ENCODE measurements at places on chromosomes 2 and 18.

DNA sequence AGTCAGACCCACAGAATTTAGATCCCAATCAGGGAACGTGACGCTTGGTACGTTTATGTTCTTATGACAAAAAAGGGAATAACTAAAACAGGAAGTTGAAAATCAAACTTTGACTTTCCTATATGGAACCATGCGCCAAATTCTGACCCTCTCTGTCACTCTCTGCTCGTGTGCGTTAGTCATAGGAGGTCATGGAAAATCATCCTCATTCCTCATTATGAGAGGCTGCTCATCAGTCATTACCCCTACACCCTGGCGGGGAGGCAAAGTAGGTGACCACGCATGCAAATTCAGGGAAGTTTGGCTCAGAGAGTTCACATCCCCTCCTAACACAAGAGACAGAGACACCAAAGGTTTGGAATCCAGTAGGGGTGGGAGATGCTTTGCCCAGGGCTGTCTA lies 15.5 kb downstream of the IL1F10 start:
- DNase-seq = no peak

DNA sequence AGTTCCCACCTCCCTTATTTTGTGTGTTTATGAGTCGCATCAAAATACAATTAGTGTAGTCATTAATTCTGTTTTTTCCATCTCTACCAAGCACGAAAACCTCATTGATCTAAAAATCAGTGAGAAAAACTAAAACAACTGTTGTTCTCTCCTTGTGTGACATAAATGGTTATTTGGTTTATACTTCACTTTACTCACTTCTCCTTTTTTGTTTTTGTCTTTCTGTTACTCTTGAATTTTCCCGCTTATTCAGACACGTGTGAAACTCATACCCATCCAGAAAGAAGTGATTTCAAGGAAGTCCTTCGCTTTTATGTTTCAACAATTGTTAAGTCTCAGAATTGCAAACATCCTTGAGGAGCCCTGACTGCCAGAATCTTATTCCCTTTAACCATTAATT lies 121.6 kb downstream of the EML6 start:
- no peak for DNase-seq

DNA sequence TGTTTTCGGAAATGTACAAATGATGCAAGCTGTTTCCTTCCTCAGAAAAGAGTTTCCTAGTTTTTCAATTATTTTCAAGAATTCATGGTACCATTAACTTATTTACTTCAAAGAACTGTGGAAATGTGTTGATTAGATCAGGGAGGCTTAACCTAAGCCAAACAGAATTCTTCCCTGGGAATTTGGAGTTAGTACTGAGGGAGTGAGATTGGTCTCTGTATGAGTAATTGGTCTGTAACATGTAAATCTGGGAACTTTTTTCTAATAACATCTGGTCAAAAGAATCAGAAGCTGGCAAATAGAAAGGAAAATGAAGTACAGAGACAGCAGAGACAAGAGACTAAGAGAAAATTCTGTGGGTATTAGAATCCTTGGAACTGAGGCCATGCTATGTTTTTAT lies 145.8 kb downstream of the BABAM2 start:
- no peak for DNase-seq

GRCh38 chr2:196729418-196729817 lies 70.1 kb downstream of the GTF3C3 start:
- no peak for DNase-seq

GRCh38 chr2:234491281-234491680 lies 5.6 kb downstream of the ARL4C start:
- no peak for DNase-seq

DNA sequence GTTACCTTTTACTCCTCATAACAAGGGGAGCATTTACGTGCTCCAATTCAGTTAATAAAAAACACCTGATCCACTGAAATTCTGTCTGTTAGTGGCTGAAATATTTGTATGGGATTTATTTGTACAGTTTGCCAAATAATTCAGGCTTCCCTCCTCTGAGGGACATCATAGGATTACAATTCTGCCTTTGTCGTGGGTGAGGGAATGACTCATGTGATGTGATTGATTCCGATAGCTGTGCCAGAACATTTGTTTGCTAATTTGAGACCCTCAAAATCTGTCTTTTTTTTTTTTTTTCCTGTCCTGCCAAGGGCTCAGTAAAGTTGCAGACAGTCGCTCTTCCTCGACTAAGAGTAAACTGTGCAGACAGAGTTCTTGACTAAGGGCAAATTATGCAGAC lies 612.6 kb upstream of the CDH2 start:
- no peak for DNase-seq

DNA sequence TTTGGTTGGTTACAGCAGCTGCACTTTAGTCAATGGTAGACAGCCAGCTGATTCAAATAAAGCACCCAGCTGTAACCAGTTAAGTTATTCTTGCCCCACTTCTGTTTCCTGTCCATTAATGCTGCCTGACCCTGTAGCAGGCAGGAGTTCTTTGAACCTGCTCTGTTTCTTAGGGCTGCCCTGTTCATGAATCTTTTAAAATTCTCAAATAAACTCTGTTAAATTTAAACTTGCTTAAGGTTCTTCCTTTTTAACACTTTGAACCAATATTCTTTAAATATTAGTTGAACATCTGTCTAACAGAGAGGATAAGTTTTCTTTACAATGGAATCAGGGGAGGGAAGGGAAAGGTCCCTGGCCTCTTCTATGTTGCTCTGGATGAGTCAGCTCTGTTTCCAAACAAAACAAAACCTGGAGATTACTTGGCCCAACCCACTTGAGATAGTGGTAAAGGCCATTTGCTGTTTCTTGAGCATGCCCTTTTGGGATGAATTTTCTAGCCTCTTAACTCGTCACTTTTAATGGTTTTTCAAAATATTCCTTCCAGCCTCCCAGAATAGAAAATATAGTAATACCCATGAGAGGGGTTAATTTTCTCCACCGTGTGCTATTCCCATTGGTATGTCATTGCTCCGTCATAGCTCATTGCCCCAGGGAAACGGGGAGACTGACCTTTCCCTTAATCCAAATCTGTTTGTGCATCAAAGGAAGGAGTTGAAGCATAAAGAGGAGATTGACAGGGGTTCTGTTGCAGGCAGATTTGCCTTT lies 112.1 kb upstream of the FHL2 start:
- DNase-seq = no peak

DNA sequence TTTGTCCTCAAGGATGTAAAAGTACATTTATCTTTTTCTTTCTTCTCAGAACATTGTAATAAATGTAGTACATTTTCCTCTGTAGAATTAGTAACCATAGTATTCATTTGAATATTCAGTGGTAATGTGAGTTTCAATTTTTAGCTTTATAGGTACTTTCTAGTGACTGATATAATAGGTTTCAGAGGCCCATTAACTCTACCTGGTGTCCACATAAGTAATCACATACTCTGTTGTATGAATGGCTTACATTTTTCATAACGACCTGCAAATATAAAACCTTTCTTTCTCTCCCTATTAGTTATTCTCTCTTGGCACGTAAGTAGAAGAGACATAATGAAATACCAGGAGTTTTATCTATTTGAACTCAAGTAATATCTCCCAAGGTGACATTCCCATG lies 1017.6 kb downstream of the DPP10 start:
- DNase-seq = no peak

DNA sequence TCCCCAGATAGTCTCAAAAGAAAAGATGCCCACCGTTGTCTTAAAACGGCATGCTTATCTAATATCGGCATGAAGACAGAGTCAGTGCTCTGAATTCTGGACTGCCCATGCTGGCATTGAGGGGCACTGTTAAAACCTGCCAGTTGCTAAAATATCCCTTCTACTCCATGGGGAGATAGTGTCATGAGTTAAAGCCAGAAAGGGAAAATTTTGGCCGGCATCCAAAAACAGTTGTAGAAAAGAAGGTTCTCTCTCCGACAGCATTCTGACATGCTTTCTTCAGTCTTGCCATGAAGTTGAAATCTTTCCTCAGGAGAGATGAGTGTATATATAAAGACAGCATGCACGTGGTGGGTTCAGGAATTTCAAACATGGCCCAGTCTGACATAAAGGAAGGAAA lies 401.3 kb upstream of the PIK3C3 start:
- no peak for DNase-seq

GRCh38 chr2:32977228-32977758 lies 30.5 kb downstream of the LTBP1 start:
- no peak for DNase-seq

- no peak for DNase-seq
These were observed 856.4 kb downstream of the RNF144A start for GRCh38 chr2:7773362-7774360.

DNA sequence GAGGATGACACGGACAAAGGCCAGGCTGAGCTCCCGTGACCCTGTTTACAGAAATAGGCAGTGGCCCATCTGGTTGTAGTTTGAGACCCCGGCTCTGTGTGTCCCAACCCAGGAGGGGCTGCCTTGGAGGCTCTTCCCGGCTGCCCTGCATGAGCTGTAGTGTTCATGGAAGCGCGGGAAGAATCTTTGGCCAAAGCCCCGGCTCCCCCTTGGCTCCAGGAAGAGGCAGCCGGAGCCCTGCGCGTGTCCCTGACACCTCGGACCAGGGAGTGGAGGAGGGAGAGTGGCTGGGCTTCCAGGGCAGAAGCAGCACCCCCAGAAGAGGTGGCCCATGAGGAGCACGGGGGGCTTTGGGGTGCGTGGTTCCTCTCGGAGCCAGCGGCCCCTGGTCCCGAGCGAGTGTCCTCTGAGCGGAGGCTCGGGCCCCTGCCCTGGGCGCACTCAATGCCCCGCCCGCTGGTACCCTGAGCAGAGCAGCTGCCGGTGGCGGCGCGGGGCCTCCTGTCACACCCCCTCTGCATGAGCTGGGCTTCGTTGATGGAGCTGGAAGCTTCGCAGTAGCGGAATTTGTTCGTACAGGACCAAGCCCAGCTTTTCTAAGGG lies 21.7 kb downstream of the GPR35 start:
- DNase-seq = no peak

GRCh38 chr2:77479395-77479794 lies 42.8 kb downstream of the LRRTM4 start:
- no peak for DNase-seq

DNA sequence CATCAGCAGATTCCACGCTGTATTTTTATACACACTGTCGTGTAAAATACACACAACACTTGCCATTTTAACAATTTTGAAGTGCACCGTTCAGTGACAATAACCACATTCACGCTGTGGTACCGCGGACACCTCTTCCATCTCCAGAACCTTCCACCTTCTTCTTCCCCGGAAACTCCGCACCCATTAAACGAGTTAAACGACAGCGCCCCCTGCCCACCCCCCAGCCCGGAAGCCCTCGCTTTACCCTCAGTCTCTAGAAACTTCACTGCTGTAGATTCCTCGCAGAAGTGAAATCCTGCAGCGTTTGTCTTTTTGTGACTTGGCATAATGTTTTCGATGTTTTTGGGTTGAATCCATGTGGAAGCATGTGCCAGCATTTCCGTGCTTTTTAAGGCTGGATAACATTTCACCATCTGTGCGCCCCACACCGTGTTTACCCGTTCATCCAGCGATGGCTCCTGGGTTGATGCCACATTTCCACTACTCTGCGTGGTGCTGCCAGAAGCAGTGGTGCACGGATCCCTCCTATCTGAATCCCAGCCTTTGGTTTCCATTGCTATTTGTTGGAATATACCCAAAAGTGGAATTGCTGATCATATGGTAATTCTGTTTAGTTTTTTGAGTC lies 32.0 kb upstream of the TMEM18 start:
- no peak for DNase-seq

DNA sequence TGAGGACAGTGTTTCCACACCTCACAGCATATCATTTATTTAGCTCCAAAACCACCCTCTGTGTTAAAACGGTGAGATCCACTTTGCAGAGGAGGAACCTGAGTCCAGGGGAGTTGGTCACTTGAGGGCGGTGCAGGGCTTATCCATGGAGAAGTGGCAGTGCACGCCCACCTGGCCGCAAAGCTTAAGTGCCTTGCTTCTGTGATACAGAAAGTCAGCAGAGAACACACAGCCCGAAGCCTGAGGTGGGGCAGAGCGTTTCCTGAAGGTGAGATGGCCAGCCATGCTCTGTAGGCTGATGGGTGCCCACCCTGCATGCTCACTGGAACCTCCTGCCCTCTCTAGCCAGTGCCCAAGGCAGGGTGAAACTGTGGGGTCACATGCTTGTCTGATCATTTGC lies 87.3 kb downstream of the SH3RF3 start:
- no peak for DNase-seq

Data from nucleus accumbens (tissue), 56 donors.